ENCODE measurements at places on chromosomes 2 and 18. TPM values are rescaled to one million over a fixed set of nuclear protein-coding genes. Genes with fewer than 3 reads are reported as not detected.

GRCh38 chr2:178761759-178762371 is 45.4 kb downstream of the TTN start:
- no peaks in the 10 kb centered on the region for H3K27me3 ChIP-seq
- H3K4me1 ChIP-seq = no peaks in the 10 kb centered on the region
- H3K27ac ChIP-seq = no peak overlapping the region
- H3K4me3 ChIP-seq = no peak overlapping the region
- DNase-seq = peak; percentile 45

Gene UCN
- 2.2 TPM for total RNA-seq

GRCh38 chr2:182404975-182405561 is 21.8 kb downstream of the PDE1A start:
- no peaks in the 10 kb centered on the region for H3K4me1 ChIP-seq
- H3K27ac ChIP-seq = no peak overlapping the region
- no peak overlapping the region for H3K4me3 ChIP-seq
- no peaks in the 10 kb centered on the region for H3K27me3 ChIP-seq
- no peaks in the 10 kb centered on the region for H3K36me3 ChIP-seq

GRCh38 chr18:23824240-23824639 is 135.0 kb downstream of the LAMA3 start:
- H3K27ac ChIP-seq = no peak overlapping the region
- H3K4me1 ChIP-seq = no peaks in the 10 kb centered on the region
- no peak for DNase-seq
- H3K4me3 ChIP-seq = no peak overlapping the region

DNA sequence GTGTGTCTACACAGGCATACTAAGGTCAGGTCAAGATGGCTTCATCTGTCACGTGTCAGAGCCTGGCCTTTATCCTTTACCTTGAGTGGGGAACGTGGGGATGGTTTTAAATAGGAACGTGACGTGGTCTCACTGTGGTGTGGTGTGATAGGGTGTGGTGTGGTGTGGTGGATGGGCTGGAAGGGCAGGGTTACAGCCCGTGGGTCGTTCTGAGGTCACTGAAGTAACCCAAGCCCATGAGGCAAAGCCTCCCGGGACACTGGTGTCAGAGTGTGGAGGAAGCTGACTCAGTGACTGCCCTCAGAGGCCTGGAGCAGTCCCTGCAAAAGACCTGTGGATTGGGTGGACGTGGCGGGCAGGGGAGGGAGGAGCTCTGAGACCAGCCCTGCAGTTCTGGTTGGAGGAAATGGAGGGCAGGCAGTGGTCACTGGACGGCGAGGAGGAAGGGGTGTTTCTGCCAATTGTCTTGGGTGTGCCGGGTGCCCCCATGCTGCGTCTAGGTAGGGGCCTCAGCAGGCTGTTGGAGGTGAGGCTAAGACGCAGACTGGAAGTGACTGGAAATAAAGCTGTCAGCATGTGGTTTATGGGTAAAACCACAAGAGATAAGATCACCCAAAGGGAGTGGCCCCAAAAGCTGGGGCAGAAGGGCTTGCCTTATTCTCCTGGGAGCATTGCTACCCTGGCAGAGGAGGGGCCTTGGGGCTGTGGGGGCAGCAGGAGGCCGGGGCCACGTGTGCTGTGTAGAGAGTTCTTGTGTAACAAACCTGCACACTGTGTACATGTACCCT is 84.8 kb downstream of the SH3RF3 start:
- peak; percentile 38 for DNase-seq
- peaks cover 79% of the 10 kb centered on the region for H3K27me3 ChIP-seq
- no peak overlapping the region for H3K4me3 ChIP-seq
- H3K4me1 ChIP-seq = peaks cover 10% of the 10 kb centered on the region
- H3K36me3 ChIP-seq = no peaks in the 10 kb centered on the region

DNA sequence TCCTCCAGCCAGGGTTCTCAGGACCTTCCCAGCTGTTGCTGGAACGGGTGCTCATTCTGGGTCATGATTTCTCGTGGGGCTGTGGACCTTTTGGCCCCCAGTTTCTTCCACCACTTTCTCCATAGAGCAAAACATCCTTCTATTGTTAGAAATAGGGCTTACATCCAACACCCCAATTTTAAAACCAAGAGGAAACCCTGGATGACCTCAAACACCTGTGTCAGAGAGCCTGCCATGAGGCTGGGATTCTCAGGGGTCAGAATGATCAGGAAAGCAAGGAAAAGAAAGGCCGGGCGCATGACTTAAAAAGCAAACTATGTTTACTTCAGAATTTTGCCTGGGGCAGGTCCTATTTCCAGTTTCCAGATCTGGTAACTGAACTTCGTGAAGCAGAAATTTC is 307.9 kb upstream of the MEIS1 start:
- no peak overlapping the region for H3K27ac ChIP-seq
- no peak for DNase-seq
- H3K4me1 ChIP-seq = no peaks in the 10 kb centered on the region
- H3K4me3 ChIP-seq = no peak overlapping the region
- H3K27me3 ChIP-seq = no peaks in the 10 kb centered on the region

Gene GCG
- 0.29 TPM for total RNA-seq

DNA sequence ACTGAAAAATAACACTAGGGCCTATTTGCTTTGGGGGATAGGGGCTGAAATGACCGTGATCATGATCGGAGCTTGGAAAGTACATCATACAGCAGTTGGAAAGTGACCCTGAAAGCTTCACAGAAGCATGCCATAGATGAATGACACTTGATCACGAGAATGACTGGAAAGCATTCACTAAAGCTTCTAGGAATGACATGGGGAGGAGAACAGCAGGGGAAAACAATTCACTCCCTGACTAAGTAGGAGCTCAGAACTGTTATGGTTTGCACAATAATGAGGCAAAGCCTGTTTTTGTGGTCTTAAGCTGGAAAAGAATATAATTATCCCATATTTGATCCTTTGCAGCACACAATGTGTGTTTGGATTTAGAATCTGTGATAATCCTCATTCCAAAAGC is 237.5 kb downstream of the NOL4 start:
- H3K4me1 ChIP-seq = no peaks in the 10 kb centered on the region
- H3K4me3 ChIP-seq = no peak overlapping the region
- no peak overlapping the region for H3K27ac ChIP-seq
- no peaks in the 10 kb centered on the region for H3K27me3 ChIP-seq
- DNase-seq = no peak

- no peaks in the 10 kb centered on the region for H3K4me1 ChIP-seq
- H3K4me3 ChIP-seq = no peak overlapping the region
- DNase-seq = no peak
Measured at GRCh38 chr2:154952346-154952980, 254.0 kb downstream of the KCNJ3 start.

- peak overlapping the region; percentile 46 for H3K27ac ChIP-seq
- H3K4me3 ChIP-seq = no peak overlapping the region
- peak; percentile 33 for DNase-seq
- H3K4me1 ChIP-seq = no peaks in the 10 kb centered on the region
- H3K36me3 ChIP-seq = no peaks in the 10 kb centered on the region
Measured at GRCh38 chr2:151374436-151374835, 17.0 kb downstream of the TNFAIP6 start.

Gene FIGN
- 0.02 TPM for total RNA-seq

DNA sequence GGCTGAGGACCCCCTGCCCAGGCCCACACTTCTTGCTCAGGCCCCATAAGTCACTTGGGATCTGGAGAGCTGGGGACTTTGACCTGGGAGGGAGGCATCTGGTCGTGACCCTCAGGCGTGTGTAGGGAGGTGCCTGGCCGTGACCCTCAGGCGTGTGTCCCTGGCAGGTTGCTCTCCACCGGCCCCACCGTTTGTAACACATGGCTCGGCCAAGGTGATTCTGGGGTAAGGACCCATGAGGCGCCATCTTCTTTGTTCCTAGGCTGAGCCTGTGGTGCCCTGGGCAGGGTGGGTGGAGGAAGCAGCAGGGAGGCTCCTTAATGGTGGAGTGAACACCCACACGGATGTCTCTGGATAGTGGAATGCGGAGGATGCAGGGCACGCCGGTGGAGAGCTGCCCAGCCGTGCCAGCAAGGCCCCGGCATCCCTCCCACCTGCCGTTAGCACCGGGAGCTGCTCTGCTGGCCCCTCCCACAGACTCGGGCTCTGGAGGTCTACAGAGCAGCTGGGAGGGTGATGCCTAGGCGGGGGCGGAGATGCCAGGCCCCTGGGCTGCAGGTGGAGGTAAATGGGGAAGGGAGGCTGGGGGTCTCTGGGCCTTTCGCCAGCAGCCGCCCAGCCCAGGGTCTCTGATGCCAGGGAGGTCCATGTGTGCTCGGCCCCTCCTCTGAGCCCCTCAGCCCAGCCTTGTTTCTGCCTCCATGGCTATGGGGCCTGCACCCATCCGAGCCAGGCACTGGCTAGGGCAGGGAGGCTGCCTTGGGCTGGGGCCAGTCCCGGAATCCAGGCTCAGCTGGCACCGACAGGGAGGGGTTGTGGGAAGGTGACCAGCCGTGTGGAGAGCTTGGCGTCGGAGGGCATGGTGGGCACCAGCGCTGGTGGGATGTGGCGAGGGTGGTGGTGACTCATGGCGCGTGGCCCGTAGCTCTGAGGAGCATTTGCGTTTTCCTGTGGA is 1.1 kb upstream of the GAL3ST2 start:
- no peaks in the 10 kb centered on the region for H3K36me3 ChIP-seq
- H3K4me3 ChIP-seq = no peak overlapping the region
- no peak for DNase-seq
- H3K27me3 ChIP-seq = no peaks in the 10 kb centered on the region
- no peak overlapping the region for H3K27ac ChIP-seq

Gene NAB1
- 17.2 TPM for total RNA-seq

Gene MAP4K4
- total RNA-seq = 64.1 TPM

DNA sequence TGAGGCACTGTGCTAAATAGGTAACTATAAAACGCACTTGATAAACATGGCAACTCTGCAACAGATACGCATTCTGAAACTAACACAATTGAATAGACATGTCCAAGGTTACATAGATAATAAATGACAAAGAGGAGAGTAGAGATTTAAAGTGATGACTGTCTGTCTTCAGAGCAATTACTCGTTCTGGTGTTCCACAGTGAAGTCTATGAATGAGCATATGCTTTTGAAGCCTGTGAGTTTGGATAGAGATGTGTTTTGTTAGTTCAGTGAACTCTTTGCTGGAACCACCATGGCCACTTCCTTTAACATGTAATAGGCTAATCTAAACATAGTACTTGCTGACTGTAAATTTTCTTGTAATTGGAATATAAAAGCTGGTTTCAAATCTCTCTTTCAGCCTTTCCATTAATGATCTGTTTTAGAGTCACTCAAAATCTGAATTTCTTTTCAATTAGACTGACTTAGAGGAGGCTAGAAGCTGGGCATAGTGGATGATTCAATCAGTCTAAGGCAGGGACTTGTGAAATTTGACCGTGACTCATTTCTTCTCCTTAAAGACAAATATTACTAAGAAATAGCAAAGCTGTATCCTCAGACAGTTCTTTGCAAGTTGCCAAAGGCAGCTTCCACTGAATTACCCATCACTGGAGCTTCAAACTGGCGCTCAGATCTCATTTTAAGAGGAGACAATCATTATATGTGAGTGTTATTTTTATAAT is 1130.1 kb upstream of the CELF4 start:
- no peak overlapping the region for H3K4me3 ChIP-seq
- H3K27me3 ChIP-seq = no peaks in the 10 kb centered on the region
- no peaks in the 10 kb centered on the region for H3K36me3 ChIP-seq
- H3K4me1 ChIP-seq = no peaks in the 10 kb centered on the region
- DNase-seq = no peak

Gene TMEM17
- 0.58 TPM for total RNA-seq

- no peak for DNase-seq
- no peaks in the 10 kb centered on the region for H3K27me3 ChIP-seq
- H3K4me3 ChIP-seq = no peak overlapping the region
- H3K36me3 ChIP-seq = no peaks in the 10 kb centered on the region
- H3K4me1 ChIP-seq = no peaks in the 10 kb centered on the region
Measured at GRCh38 chr2:146950361-146950760, 894.5 kb upstream of the ACVR2A start.
